ENCODE measurements at places on chromosomes 3 and 15.

- no peak for DNase-seq
These were observed 20.1 kb upstream of the SFMBT1 start for GRCh38 chr3:53065841-53066480.

- DNase-seq: no peak
These were observed 26.2 kb downstream of the LPP start for GRCh38 chr3:188180114-188180513.

DNA sequence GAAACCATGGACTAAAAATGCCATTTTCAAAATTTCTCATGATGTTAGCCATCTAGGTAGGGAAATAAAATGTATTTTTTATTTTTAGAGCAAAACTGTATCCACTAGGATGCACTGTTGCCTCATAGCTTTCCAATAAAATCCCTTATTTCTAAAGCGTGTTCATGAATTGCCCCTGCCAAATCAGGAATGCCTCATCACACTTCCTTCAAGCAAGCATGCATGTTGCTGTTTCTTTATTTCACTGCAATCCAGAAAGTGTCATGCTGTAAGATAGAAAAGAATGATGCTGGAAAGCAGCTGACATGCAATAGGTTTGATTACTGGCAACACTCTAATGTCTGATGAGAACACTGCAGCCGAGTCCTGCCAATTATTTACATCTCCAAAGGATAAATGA, 239.5 kb downstream of the CHL1 start:
- no peak for DNase-seq

- peak; percentile 95 for DNase-seq
These were observed 263.6 kb upstream of the HES1 start for GRCh38 chr3:193872265-193872753.

DNA sequence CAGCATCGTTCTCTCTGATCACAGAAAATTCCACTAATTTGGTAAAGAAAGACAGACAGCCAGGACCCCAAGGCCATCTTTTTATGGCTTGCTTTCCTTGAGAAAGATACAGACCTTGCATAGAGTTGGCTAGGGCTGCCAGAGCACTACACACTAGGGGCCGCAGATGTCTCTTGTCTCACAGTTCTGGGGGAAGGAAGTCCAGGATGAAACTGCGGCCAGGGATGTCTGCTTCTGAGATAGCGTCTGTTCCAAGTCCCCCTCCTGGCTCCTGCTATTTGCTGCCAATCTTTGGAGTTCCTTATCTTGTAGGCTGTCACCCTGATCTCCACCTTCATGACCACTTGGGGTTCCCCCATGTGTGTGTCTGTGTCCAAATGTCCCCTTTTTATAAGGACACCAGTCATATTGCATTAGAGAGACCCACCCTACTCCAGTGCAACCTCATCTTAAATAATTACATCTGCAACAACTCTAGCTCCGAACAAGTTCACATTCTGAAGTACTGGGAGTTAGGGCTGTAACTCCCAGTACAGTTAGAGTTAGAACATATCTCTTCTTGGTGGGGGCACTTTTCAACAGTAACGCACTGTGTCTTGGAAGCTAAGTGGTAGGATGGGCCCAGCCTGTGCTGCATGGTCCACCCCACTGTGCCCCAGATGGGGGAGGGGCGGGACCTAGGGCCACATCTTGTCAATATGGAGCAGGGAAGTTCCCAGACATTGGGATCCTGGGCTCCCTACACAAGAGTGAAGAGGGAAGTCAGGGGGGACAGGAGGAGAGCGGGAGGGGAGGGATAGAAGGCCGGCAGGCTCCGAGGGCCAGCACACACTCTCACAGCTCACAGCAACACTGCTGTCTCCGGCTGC, 42.2 kb downstream of the KLF15 start:
- no peak for DNase-seq

DNA sequence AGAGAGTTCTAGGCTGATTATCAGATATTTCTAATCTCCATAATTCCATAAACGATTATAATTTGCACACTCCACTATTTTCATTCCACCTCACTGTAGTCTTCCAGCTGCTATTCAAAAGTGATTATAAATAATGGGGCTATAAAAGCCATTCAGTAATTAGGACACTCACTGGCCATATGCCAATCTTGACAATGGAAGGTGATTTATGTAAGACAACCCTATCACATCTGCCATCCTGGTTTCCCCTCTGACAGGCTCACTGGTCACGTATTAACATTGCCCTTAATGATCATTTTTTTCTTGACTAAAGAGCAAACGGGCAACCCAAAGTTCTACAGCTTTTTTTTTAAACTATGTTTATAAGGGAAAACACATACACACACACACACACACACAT, 402.4 kb downstream of the MAGI1 start:
- DNase-seq: no peak

DNA sequence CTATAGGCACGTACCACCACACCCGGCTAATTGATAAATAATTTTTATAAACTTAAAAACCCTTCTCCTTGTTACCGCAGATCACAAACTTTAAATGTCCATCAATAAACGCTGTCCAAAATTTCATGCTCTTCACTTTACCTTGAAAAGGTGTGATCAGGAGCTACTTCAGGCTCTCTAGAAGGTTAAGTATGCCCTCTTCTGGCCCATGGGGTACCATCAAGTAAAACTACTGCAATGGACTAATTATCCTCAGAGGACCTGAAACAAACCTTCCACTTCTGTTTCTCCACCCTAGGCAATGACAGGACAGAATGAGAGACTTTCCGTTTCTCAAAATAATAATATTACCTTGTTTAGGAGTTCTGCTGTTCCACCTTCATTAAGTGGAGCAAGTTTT, 9.2 kb downstream of the LZTFL1 start:
- no peak for DNase-seq

- no peak for DNase-seq
These were observed 148.6 kb downstream of the IMPG2 start for GRCh38 chr3:101171681-101172191.

GRCh38 chr3:30269751-30270445, 336.5 kb upstream of the TGFBR2 start:
- DNase-seq: no peak

DNA sequence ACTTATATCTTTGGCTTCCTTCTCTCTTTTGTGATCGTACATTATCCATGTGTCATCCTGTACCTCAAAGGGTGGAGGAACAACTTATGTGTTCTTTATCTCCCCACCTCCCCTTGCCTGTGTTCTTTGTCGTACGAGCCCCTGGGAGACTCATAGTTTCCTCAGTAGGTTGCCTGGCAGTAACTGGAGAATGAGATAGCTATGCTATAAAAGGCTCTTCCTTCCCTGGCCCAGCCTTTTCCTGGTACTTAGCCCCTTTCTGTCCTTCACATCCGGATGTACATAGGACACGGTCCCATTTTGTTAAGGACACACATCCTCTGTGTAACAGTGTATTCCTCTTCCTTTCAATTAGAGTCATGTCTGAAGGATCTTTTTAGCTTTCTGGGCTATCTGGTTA, 32.1 kb downstream of the PLCL2 start:
- no peak for DNase-seq

DNA sequence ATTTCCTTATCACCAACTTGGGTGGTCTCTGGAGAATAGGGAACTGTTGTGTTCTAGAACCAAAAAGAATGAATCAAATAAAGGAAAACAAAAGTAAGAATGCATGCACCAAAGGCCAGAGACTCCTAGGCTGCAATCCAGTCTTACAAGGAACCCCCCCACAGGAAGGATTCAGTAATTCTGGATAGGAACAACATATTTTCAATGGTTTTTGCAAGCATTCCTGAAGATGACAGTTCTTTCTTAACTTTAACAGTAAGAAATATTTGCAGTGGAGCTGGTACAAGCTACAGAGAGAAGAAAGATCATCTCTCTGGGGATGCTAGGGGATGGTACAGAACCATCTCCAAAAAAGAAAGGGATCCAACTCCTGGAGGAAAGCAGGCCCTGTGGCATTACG, 116.2 kb upstream of the CHRM5 start:
- no peak for DNase-seq

GRCh38 chr3:58441514-58442450, 8.2 kb upstream of the PDHB start:
- DNase-seq: no peak

- no peak for DNase-seq
These were observed 117.6 kb upstream of the BFSP2 start for GRCh38 chr3:133282236-133282635.

- no peak for DNase-seq
These were observed 144.6 kb downstream of the DUT start for GRCh38 chr15:48475600-48476395.

DNA sequence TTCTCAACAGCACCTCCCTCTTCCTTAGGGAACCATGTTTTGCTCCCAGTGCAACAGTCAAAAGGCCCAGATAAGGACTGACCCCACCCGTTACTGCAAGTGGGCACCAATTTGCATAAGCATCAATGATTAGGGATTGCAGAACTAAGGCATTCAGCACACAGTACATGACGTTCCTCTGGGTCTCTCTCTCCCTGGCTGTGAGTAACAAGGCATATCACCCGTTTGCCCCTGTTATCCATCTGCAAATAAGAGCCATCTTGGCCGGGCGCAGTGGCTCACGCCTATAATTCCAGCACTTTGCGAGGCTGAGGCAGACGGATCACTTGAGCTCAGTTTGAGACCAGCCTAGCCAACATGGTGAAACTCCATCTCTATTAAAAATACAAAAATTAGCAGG, 18.8 kb downstream of the MAGI1 start:
- no peak for DNase-seq

DNA sequence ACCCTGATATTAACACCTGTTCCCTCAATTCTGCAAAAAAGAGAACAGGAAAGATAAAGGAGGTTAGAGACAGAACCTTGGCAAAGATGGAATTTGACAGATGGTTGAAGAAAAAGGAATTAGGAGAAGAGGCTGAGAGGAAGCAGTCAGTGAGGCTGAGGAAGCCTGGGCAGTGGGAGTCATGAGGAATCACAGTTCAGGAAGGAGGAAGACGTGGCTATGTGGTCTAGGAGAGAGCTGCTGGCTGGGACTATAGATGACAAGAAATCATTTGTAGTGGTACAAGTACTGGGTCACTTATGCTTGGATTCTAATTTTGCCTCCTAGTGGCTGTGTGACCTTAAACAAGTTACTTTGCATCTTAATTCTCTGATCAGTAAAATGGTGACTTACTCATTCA, 49.0 kb downstream of the LARS2 start:
- no peak for DNase-seq

DNA sequence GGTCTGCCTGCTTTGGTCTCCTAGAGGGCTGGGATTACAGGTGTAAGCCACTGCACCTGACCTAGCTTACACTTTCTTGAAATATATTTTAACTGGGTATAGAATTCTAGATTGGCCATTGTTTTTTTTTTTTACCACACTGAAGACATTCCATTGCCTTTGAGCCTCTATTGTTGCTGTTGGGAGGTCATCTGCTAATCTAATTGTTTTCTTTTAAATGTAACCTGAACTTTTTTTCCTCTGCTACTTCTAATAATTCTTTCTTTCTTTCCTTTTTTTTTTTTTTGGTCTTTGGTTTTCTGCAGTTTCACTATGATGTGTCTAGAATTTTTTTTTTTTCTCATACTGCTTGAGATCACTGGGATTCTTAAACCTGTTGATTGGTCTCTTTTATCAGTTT, 28.1 kb downstream of the ERICH6 start:
- DNase-seq: no peak

- DNase-seq: no peak
These were observed 47.5 kb downstream of the NMD3 start for GRCh38 chr3:161268601-161269000.

DNA sequence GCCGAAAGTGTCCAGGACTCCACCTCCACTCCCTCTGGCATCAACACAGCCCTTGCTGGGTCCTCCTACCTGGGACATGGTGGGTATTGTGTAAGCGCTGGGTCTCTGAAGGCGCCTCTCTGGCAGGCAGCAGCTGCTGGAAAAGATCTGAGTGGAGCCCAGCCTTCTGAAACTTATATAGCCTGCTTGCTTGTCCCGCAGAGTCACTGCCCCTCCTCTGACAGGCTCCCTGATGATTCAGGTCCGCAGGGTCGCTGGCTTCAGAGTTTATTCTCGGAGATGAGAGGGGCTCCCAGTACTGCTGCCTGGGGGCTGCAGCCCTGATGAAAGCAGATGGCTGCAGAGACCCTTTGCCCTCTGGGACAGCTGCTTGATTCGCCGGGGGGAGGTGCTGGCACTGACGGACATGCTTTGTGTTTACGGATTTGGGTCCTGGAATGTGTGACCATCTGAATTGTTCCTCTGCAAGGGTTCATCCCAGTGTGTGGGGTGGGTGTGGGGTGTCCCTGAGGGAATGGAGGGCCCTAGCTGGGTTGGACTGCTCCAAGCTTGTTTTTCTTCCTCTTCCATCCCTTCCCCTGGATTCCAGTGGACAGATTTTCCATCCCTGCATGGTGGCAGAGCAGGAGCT, at the start of gene MUSTN1:
Gene MUSTN1, minus strand, starts transcription at position 149 of the 631 bp plus-strand sequence. Its CDS starts 71 bp downstream, at position 78.
- no peak for DNase-seq

- no peak for DNase-seq
These were observed 139.4 kb upstream of the SLC7A14 start for GRCh38 chr3:170725285-170725731.

DNA sequence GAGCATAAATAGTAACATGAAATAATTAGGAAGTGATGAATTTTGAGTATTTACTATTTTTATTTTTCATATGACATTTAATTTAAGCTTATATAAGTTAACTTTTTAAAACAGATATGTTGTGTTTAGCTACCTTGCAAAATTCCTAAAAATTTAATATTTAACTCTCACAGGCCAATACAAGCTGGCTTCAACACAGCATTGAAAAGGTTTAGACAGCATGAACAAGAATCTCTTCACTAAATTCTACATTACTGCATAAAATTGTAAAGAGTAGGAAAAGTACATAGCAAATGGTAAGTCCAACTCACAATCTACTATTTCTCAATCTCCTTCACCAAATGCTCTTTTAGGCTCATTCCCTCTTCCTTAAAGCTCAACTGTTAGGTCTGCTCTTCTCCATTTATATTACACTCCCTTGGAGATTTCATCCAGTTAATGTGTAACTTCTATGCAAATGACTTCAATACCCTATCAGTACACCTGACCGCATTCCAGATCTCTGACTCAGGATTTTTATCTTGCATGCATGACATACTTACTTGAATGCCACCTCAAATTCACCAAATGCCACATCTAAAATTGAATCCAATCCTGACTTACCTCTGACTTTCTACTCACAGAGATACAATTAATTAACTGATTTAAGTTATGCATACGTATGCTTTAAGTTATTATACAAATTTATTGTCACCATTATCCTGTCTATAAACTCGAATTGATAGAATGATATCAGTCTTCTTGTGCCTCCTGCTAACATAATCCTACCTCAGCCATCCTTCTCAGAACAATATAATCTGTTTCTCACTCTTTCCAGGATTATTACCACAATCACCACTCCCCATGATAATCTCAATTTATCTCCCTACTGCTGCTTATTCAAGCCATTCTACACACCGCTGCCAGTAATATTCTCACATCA, 127.0 kb downstream of the STAG1 start:
- DNase-seq: no peak
